GOT3 (cell line): ENCODE measurements at places on chromosomes 7 and 10.

DNA sequence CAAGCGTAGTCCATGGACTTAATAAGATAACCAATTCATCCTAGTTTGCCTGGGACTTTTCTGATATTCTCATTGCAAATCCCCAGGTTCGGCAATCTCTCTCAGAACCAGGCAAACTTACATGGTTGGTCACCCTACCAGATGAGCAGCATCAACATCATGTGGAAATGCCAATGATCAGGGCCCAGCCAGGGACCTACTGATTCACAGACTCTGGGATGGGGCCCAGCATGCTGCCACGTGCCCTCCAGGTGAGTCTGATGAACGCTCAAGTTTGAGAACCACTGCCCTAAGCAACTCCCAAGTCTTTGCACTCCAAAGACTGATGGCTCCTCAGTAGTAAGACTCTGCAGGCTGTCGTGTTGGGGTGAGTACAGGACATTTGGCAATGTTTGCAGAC lies 2.7 kb downstream of the LAMB4 start:
- no peak for DNase-seq

DNA sequence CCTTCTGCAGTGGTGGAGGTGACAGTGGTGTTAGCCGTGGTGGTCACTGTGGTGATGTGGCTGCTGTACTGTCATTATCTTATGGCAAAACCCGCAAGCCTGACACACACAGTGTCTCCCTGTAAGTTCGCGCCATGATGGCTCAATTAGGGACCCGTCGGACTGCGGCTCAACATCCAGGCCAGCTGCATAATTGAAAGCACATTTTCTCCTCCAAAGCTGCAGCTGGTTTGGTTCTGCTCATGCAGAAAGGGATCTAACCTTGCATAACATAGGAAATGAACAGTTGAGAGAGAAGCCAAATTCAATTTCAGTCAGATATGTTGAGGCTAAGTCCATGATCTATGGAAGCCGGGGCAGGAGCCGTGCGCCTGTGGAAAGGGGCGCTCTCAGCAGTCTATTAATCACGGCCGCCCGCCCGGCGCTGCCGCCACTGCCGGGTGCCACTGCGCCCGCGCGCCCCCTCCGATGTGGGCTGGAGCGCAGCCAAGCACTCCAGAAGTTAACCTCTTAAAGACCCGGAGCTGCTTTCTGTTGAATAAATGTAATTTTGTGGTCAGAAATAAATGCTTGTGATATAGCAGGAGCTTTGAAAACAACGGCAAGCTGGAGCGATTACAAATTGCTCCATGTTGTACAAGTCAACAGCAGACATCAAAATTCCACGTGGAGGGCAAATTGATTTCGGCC lies 227.7 kb downstream of the CUX1 start:
- DNase-seq, result no peak

- DNase-seq, result no peak
Observed at GRCh38 chr10:13019280-13019679, 17.8 kb upstream of the CCDC3 start.

GRCh38 chr10:44856696-44857095 lies 54.4 kb upstream of the TMEM72 start:
- no peak for DNase-seq

- no peak for DNase-seq
Observed at GRCh38 chr7:22061775-22062174, 116.1 kb upstream of the CDCA7L start.

DNA sequence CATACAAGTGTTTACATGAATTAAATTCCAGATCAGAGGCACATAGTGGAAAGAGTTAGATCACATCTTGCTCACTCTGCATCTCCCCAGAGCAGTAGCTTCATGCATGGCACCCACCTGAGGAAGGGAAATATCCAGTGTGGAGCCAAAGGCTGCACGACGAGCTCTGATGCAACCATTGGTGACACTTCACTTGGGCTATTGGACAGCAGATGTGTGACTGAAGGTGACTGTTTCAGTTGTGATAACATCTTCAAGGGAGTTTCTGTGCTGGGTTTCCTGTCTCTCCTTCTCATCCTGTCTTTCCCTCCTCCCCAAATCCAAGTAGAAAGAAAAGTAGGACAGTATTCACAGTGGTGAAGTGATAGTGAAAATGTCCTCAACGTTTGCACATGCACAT lies 115.0 kb downstream of the TAF3 start:
- no peak for DNase-seq

GRCh38 chr10:11773761-11774441 lies 31.7 kb downstream of the ECHDC3 start:
- DNase-seq, result no peak

DNA sequence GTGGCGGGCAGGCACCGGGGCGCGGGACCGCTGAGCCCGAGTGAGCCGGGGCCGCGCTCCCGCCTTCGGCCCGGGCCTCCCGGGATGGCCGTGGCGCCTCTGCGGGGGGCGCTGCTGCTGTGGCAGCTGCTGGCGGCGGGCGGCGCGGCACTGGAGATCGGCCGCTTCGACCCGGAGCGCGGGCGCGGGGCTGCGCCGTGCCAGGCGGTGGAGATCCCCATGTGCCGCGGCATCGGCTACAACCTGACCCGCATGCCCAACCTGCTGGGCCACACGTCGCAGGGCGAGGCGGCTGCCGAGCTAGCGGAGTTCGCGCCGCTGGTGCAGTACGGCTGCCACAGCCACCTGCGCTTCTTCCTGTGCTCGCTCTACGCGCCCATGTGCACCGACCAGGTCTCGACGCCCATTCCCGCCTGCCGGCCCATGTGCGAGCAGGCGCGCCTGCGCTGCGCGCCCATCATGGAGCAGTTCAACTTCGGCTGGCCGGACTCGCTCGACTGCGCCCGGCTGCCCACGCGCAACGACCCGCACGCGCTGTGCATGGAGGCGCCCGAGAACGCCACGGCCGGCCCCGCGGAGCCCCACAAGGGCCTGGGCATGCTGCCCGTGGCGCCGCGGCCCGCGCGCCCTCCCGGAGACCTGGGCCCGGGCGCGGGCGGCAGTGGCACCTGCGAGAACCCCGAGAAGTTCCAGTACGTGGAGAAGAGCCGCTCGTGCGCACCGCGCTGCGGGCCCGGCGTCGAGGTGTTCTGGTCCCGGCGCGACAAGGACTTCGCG lies 534 bp downstream of the FZD9 start:
- no peak for DNase-seq

DNA sequence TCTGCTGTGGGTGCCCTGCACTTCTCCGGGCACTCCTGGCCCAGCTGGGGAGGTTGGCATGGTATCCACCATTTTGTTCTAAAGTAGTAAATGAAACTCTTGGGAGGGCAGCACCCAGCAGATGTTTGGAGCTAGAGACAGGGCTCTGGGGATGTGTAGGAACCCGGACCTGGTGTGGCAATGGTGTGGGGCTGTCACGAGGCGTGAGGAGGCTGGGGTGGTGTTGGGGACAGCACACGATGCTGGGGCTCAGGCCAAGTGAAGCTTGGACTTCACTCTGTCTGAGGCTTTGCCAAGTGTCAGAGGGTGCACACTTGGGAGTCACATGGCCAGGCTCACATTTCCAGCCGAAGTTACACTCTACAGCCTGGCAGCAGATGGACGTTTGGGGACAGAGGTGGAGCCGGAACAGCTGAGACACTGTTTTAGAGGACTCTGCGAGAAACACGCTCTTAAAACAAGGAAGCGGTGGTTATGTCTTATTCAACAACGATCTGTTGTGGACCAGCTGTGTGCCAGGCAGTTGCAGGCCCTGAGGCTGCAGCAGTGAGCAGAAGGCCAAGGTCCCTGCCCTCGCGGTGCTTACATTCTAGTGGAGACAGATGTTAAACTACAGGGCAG lies 118.2 kb downstream of the CUX1 start:
- DNase-seq, result no peak

- peak; percentile 47 for DNase-seq
Observed at GRCh38 chr10:127906548-127907377, at the start of gene PTPRE. PTPRE (plus strand) TSS chr10:127907103; CDS start chr10:128040882, 133,779 bp downstream.

DNA sequence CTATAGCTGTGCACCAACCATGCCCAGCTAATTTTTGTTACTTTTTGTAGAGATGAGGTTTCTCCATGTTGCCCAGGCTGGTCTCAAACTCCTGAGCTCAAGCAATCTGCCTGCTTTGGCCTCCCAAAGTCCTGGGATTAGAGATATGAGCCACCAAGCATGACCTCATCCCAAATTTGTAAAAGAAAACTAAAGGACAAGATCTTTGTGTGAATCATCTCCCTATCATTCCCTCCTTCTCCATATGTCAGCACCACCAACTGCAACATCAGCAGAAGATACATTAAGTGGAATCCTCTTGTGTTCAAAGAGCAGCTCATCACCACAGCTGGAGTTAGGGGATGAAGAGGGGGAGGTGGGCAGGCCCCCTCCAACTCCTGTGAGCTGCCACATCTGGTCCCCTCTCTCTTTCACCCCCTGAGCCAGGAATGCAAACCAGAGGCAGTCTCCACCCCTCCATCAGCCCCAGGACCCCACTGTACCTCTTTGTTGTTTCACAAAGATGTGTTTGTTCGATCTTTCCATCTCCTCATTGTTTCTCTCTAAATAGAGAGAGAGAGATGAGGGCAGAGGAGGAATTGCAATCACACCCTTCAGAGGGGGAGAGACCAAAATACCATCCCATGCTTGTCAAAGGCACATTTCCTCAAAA lies 47.3 kb upstream of the PIP4K2A start:
- DNase-seq, result no peak

DNA sequence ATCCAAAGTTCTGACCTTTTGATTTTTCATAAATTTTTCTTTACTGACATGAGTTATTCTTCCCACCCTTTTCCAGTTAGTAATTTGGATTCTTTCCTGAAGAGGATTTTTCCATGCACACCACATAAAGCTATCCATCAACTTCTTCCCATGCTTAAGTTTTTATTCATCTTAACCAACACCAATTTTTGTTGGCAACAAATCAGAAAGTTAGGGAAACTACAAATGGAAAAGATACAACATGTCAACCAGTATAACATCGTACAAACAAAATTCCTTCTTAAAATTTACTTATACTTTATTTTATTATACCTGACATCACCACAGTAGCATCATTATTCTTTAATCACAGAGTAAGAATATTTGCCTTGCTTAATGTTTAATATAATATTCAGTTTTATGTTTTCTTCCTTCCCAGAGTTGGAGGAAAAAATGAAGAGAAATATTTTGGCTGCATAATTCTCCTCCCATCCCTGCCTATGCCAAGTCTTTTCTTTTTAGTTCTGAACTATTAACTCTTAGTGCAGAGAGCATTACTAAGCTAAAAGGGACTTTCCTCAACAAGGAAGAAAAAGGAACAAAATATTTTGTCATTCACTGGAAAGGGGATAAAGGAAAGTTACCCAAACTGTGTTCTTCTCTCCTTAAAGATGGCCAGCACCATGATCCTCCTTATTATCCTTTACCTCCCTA lies 67.5 kb upstream of the MEOX2 start:
- DNase-seq, result no peak
